ENCODE measurements at places on chromosomes 5 and 9.
A peak's percentile ranks its signal among the peaks of the same experiment; 100 is the strongest.

DNA sequence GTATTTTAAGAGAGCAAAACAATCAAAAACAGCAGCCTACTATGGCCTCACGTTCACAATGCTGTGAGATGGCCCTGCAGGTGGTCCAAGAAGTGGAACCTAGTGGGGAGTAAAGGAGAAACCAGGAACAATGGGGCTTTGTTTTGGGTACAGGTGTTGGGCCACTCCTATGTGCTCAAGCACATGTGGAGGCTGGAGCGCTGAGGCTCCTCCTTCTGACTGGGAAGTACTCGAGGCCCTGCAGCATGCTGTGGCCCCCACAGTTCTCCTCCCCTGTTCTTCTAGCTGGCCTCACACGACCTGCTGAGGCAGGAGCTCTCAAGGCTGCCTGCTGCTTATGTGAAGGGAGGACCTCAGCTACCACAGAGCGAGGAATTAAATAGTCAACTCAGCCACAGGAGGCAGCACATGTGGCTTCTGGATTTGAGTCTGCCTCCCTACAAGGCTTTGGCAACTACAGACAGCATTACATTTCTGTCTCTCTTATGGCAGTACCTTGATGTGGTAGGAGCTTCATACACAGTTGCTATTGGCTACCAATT is 482.3 kb downstream of the SPOCK1 start:
- DNase-seq: no peak

- DNase-seq: peak; percentile 83
Observed at GRCh38 chr9:137277329-137278041, at the start of gene TOR4A. Gene TOR4A (plus strand): TSS chr9:137277726. CDS start chr9:137278690, 964 bp downstream.

DNA sequence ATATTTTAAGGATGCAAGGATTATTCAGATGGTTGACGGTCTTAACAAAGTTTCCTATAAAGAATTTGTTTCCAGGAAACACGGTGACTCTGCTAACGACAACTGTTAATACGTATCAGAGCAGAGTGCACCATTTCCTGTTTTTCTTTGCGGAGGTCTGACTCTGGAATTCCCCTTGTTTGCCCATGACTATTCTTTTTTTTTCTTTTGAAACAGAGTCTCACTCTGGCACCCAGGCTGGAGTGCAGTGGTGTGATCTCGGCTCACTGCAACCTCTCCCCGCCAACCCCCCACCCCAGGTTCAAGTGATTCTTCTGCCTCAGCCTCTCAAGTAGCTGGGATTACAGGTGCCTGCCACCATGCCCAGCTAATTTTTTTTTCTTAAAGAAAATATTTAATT is 115.9 kb downstream of the CDC42SE2 start:
- peak; percentile 34 for DNase-seq

- no peak for DNase-seq
Observed at GRCh38 chr9:19378647-19379046, 1.4 kb downstream of the RPS6 start.

DNA sequence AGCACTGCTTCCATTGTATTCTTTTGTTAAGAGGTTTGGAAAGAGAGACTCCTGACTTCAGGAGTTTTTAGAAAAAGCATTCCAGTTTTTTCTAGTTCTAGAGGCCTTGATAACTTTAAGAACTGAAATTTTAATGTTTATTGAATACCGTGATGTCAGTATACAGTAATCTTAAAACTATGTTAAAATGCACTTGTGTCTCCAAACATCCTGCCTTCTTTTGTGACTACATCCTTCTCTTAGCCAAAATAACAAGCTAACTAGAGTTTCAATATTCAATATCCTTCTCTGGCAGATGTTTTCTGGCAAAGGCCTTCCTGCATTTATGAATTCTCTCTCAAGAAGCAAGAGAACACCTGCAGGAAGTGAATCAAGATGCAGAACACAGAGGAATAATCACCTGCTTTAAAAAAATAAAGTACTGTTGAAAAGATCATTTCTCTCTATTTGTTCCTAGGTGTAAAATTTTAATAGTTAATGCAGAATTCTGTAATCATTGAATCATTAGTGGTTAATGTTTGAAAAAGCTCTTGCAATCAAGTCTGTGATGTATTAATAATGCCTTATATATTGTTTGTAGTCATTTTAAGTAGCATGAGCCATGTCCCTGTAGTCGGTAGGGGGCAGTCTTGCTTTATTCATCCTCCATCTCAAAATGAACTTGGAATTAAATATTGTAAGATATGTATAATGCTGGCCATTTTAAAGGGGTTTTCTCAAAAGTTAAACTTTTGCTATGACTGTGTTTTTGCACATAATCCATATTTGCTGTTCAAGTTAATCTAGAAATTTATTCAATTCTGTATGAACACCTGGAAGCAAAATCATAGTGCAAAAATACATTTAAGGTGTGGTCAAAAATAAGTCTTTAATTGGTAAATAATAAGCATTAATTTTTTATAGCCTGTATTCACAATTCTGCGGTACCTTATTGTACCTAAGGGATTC is 43.1 kb downstream of the NDFIP1 start:
- DNase-seq: peak; percentile 48

Data from MV-4-11 (cell line).